Naive B cell (primary cell): ENCODE measurements at places on chromosomes 2 and 18. TPM values are rescaled to one million over a fixed set of nuclear protein-coding genes. Genes with fewer than 3 reads are reported as not detected.

DNA sequence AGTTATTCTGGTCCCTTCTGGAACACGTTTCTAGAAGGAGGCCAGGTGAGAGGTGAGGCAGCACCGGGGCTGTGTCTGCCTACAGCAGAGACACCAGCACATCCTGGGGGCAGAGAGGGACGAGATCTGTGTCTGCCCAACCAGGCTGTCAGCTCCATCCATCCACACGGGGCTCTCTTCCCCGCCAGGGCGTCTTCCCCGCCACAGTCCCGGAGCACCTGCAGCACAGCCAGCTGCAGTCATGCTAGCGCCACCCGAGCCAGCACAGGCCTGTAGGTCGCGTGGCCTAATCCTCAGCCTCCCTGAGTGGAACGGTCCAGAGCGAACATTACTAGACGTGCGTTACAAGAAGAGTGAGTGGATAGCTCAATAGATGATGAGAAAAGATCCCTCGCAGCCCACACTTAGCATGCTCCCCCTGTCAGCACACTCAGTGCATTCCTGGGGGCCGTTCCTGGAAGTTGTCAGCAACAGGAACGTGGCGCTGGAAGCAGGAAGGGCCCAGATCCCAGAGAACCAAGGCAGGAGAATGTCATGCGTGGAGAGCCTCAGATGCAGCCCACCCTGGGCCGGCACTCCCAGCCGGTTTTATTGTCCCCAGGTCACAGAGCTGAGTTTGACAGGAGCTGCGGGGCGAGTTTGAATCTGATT lies 179.0 kb downstream of the TWIST2 start:
- peaks cover 19% of the 10 kb centered on the region for H3K27me3 ChIP-seq
- H3K36me3 ChIP-seq = no peaks in the 10 kb centered on the region
- no peaks in the 10 kb centered on the region for H3K4me1 ChIP-seq
- DNase-seq = no peak
- H3K27ac ChIP-seq = no peak overlapping the region

DNA sequence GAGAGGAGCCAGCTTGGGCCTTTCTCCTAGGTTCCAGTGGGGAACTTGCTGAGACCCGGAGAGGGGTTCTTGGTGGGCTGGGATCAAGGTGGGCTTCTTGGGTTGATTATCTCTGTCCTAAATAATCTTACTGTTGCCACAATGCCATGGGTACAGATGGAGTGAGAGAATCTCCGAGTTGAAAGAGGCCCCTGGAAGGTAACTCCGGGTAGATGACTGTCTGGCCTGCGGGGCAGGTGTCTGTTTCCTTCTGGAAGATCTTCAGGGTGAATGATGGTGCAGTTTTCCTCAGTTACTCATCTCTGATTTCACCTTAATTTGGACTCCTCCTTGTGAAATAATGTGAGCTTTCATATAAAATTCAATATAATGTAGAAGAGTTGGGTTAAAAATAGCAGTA lies 159.4 kb downstream of the ACTR3 start:
- H3K4me3 ChIP-seq = no peak overlapping the region
- no peak for DNase-seq
- H3K27me3 ChIP-seq = peaks cover 5% of the 10 kb centered on the region
- no peaks in the 10 kb centered on the region for H3K36me3 ChIP-seq
- no peak overlapping the region for H3K27ac ChIP-seq

DNA sequence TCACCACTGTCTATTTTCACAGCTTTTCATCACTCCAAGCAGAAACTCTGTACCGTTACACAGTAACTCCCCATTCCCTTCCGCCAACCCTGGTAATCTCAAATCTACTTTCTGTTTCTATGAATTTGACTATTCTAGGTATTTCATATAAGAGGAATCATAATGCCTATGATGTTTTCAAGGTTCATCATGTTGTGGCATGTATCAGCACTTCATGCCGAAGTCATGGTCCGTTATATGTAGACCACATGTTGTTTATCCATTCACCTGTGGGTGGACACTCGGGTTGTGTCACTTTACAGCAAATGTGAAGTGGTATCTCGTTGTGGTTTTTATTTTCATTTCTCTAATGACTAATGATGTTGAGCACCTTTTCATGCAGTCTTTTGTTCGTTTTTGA lies 21.6 kb downstream of the CPSF3 start:
- no peaks in the 10 kb centered on the region for H3K4me1 ChIP-seq
- H3K27ac ChIP-seq = no peak overlapping the region
- DNase-seq = no peak

DNA sequence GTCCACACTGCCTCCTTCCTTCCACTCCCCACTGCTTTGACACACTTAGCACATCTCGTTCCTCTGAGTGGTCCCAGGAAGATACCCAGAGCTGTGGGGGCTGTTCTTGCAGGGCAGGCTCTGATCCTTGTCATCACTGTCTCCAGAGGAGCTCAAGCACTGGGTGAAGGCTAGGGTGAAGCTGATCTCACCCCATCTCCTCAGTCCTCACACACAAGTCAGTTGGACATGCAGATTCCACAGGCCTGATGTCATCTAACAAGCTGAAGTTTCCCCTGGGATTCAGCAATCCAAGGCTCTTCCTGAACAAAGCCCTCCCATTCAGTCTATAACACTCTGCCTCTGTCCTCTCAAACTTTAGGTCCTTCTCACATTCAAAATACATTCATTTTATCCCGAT lies 90.6 kb upstream of the RAB6C start:
- no peaks in the 10 kb centered on the region for H3K4me1 ChIP-seq
- DNase-seq = no peak

DNA sequence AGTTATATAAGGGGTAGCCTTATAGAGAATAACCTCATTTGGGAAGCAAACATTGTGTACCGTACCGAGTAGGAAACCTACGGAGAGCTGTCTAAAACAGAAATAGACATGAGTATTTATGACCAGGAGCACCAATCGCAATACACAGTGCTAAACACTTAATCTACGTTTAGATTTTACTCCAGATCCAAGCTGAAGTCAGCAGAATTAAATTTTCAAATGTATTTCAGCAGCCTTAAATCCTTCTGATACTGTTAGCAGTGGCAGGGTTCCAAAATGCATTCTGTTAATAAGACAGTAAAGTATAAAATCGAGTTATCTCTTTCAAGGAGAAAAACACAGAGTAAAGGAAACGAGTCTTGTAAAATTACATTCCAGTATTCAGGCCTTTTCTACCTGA lies 118.1 kb upstream of the ZNF521 start:
- peaks cover under 1% of the 10 kb centered on the region for H3K27me3 ChIP-seq
- peaks cover 4% of the 10 kb centered on the region for H3K36me3 ChIP-seq
- no peak for DNase-seq

DNA sequence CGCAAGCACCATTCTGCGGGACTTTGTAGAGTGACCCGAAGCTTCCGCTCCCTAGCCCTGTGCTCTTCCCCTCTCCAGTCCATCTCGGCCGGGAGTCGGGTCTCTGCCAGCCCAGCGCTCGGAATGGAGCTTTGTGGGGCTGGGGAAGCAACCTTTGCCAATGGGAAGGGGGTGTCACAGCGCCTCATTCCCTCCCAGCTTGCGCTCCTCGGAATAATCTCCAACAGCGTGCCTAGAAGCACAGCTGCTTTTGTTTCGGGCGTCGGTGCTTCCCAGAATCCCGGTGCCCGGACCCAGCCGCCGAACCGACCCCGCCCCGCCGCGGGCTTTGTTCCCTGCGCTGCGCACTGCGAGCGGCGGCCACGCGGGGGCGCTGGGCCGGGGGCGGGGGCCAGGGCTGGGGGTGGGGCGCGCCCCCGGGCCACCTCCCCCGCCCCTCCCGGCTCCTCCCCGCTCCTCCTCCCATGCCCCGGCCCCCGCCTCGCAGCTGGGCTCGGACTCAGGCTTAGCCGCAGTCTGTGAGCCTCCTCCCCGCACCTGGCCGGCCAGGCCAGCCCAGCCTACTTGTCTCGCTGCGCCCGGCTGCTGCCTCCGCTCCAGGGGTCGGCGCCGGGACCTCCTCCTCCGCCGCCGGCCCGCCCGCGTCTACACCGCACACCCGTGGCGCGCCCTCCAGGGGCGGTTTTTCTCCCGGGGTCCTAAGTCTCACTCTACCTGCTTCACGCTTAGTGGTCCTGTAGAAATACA lies 77.7 kb upstream of the SMAD2 start:
- no peak overlapping the region for H3K27ac ChIP-seq
- peaks cover 18% of the 10 kb centered on the region for H3K4me1 ChIP-seq
- H3K36me3 ChIP-seq = peaks cover 6% of the 10 kb centered on the region
- peak overlapping the region; percentile 77 for H3K4me3 ChIP-seq
- peak; percentile 41 for DNase-seq

DNA sequence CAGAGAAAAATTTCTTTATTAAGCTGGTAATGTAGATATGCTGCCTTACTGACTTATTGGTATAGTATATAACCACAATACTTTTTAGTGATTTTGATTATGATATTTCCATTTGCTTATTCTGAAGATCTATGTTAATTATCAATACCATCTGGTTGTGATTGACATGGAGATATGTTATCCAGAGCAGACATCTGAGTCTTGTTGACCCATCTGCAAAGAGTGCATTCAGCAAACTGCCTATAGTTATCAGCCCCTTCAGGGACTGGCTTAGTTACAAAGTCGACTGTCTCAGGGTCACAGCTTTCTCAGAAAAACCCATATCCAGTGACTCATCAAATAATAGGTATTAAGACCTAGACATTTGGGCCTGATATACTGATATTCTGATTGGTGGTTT lies 475.7 kb downstream of the DSC3 start:
- H3K27ac ChIP-seq = no peak overlapping the region
- no peak for DNase-seq
- no peaks in the 10 kb centered on the region for H3K4me1 ChIP-seq

GRCh38 chr2:231707625-231707926 lies 749 bp upstream of the PTMA start:
- H3K4me3 ChIP-seq = peak overlapping the region; percentile 97
- H3K27ac ChIP-seq = peak overlapping the region; percentile 100
- peaks cover 23% of the 10 kb centered on the region for H3K4me1 ChIP-seq
- peaks cover 5% of the 10 kb centered on the region for H3K36me3 ChIP-seq
- H3K27me3 ChIP-seq = no peaks in the 10 kb centered on the region

GRCh38 chr2:113187771-113188170 lies 14.0 kb downstream of the PSD4 start:
- H3K27me3 ChIP-seq = no peaks in the 10 kb centered on the region
- peaks cover 13% of the 10 kb centered on the region for H3K36me3 ChIP-seq
- DNase-seq = no peak
- peak overlapping the region; percentile 49 for H3K4me3 ChIP-seq
- peak overlapping the region; percentile 32 for H3K27ac ChIP-seq
- peaks cover 84% of the 10 kb centered on the region for H3K4me1 ChIP-seq

DNA sequence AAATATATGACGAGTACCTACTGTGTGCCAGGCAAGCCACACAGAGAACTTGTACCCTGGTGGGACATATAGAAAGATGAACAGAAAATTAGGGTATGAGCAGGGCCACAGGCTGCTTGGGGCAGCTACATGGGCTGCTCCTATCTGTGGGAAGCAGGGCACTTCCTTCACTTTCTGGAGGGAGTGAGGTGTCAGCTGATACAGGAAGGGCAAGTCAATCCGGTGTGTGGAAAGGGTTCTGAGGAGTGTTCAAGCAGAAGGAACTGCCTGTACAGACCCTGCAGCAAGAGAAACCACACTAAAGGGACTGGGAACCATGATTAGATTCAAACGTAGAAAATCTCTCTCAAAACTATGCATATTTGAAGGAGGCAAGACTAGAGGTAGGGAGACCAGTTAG lies 58.6 kb upstream of the BCL11A start:
- no peak overlapping the region for H3K27ac ChIP-seq
- no peak for DNase-seq
- H3K4me3 ChIP-seq = no peak overlapping the region

The TEKT4 gene
- polyA plus RNA-seq = not detected

The SNORC gene
- not detected for polyA plus RNA-seq
